ENCODE measurements at places on chromosomes 3 and 15. TPM values are rescaled to one million over a fixed set of nuclear protein-coding genes. Genes with fewer than 3 reads are reported as not detected.
A peak's percentile ranks its signal among the peaks of the same experiment; 100 is the strongest.

The SLC2A2 gene
- 0.13 TPM for total RNA-seq

The GP9 gene
- total RNA-seq = not detected

The BDH1 gene
- 4.8 TPM for total RNA-seq

The PHLDB2 gene
- 11.3 TPM for total RNA-seq

The C3orf20 gene
- total RNA-seq = not detected

The CCR3 gene
- not detected for total RNA-seq

The MST1R gene
- 27.5 TPM for total RNA-seq

The CNTN6 gene
- total RNA-seq = not detected

The ADAMTS17 gene
- 1.6 TPM for total RNA-seq

DNA sequence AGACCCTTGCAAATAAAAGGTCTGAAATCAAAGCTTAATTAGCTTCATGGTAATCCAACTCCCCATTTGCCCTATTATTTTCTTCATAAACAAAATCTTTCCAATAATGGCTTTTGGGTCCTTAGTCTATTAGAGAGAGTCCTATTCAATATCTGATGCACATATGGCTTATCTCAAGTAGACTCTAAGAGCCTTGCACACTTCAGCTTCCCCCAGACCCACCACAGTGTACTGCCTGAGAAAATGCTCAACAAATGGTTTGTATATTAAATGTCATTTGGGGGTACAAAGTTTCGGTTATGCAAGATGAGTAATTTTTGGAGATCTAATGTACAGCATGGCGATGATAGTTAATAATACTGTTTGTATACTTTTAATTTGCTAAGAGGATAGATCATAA, 28.9 kb downstream of the FSTL1 start:
- peaks cover 4% of the 10 kb centered on the region for H3K4me1 ChIP-seq
- H3K36me3 ChIP-seq = no peaks in the 10 kb centered on the region
- H3K4me3 ChIP-seq = no peak overlapping the region
- peaks cover 6% of the 10 kb centered on the region for H3K27me3 ChIP-seq
- no peak for DNase-seq

DNA sequence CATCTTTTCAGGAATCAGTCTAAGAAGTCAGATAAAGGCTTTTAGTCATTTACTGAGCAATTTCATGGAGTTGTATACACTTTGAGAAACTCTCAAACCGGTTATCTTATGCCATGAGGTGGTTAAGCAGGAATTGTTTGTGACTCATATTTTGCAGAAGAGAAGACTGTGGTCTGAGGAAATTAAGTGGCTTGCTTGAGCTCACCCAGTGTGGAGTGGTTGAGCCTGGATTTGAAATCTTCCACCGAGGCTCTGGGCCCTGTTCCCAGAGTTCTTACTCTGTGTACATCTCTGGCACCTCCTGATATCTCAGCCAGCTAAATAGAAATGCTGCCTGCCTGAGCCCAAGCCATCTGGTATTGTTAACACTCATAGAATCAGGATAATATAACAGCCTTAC, 37.8 kb upstream of the BCL6 start:
- no peaks in the 10 kb centered on the region for H3K4me1 ChIP-seq
- H3K36me3 ChIP-seq = no peaks in the 10 kb centered on the region
- peaks cover 5% of the 10 kb centered on the region for H3K27me3 ChIP-seq

- DNase-seq = no peak
- H3K27me3 ChIP-seq = no peaks in the 10 kb centered on the region
- no peak overlapping the region for H3K4me3 ChIP-seq
- no peaks in the 10 kb centered on the region for H3K4me1 ChIP-seq
- H3K36me3 ChIP-seq = no peaks in the 10 kb centered on the region
- no peak overlapping the region for H3K27ac ChIP-seq
These were observed 110.4 kb downstream of the TPRG1 start for GRCh38 chr3:189282189-189282588.

- no peak overlapping the region for H3K27ac ChIP-seq
- no peaks in the 10 kb centered on the region for H3K4me1 ChIP-seq
- DNase-seq = no peak
- no peaks in the 10 kb centered on the region for H3K27me3 ChIP-seq
- no peak overlapping the region for H3K4me3 ChIP-seq
These were observed 92.7 kb downstream of the MYLK start for GRCh38 chr3:123791417-123791816.

DNA sequence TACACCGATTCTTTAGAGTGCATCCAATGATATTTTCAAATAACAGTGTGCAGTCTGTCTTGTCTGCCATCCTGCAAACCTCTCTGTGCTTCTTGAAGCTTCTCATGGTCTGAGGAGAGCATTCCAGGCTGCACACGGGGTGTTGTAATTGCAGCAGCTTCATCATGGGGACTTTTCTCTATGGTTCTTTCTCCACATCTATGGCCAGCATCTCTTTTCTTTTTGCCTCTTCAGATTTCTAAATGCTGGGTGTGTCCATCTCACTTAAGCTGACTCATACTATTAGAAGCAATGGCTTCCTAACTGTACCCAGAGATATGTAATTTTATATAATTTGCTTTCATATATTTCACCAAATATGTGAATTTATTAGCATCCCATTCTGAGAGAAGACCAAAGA, 63.8 kb upstream of the EPHB3 start:
- DNase-seq = no peak
- H3K36me3 ChIP-seq = no peaks in the 10 kb centered on the region
- no peak overlapping the region for H3K27ac ChIP-seq
- no peak overlapping the region for H3K4me3 ChIP-seq

DNA sequence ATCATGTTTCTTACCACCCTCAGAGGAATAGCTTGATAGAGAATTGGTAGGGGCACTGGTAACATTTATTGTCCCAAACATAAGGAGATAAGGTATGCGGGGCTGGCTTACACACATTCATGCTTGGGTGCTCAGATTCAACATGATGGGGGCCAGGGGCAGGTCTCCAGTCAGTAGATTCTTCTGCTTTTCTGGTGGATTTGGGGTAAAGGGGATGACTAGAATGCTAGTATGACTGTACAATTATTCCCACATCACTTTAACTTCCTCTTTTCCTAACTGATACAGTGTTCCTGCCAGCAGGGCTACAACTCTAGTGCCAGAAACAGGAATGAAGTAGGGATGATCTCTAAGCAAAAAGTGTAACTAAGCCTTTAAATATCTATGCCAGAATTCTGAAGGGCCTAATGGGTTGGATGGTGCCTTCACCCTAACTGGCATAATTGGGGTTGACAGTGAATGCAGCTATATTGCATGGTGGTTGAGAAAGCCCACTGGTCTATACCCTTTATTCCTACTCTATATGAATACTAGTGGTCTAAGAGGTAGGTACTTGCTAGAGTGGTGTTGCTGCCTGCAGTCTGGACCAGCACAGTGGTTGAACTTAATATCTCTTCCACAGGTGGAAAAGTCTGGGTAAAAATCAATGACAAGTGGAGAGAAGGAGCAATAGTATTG, 117.4 kb downstream of the IL12A start:
- no peaks in the 10 kb centered on the region for H3K27me3 ChIP-seq
- no peaks in the 10 kb centered on the region for H3K36me3 ChIP-seq
- DNase-seq = no peak
- no peaks in the 10 kb centered on the region for H3K4me1 ChIP-seq

- no peaks in the 10 kb centered on the region for H3K36me3 ChIP-seq
- 0 out of 2 replicates have a peak overlapping the region, but pooled peaks have one; percentile 17 for H3K27ac ChIP-seq
- H3K27me3 ChIP-seq = no peaks in the 10 kb centered on the region
- no peak overlapping the region for H3K4me3 ChIP-seq
These were observed 26.5 kb downstream of the KLF13 start for GRCh38 chr15:31352911-31353811.

DNA sequence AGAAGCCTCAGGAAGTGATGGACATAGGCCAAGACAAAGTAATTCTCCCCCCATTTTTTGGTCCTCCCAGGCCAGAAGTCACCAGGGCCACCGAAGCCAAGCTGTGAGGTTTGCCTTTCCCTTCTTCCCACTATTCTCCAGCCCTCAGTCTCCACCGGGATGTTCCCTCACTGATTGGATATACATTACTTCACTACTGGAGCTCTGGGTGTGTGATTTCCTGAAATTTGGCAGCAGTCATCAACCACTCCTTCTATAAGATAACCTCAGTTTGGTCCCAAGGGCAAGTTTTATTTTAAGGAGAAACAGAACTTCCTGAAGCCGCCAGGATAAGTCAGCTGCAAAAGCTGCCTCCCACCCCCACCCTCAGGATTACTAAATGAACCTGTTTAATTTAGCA, 11.3 kb downstream of the SLCO2A1 start:
- H3K27ac ChIP-seq = no peak overlapping the region
- DNase-seq = no peak
- no peaks in the 10 kb centered on the region for H3K36me3 ChIP-seq
- no peak overlapping the region for H3K4me3 ChIP-seq

GRCh38 chr15:73796331-73796831, 43.2 kb upstream of the INSYN1 start:
- no peak overlapping the region for H3K4me3 ChIP-seq
- no peaks in the 10 kb centered on the region for H3K36me3 ChIP-seq
- no peak overlapping the region for H3K27ac ChIP-seq
- DNase-seq = no peak
- no peaks in the 10 kb centered on the region for H3K4me1 ChIP-seq

DNA sequence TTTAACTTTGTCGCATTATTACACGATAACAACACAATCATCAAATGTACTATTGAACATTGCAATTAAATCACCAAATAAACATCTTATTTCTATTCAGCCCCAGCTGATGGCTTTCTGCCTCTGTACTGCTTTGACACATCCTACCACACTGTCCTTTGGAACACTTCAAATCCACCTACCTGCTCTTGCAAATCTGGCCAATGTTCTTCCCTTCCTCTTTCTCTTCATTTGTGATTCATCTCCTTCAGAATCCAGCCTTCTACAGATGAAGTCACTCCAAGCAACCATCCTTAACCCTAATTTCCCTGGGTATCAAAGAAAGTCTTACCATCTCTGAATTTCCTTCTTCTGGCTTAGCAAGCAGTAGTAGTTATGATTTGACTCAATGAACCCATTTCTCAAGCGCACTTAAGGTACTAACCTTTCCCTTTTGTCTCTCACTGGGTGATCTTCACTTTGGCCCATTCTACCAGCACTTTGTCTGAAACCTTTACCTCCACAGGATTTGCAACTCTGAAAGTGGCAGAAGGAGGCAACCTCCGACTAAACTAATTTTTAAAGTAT, 502.9 kb downstream of the FOXP1 start:
- H3K36me3 ChIP-seq = no peaks in the 10 kb centered on the region
- no peaks in the 10 kb centered on the region for H3K27me3 ChIP-seq
- no peak overlapping the region for H3K27ac ChIP-seq
- DNase-seq = no peak

DNA sequence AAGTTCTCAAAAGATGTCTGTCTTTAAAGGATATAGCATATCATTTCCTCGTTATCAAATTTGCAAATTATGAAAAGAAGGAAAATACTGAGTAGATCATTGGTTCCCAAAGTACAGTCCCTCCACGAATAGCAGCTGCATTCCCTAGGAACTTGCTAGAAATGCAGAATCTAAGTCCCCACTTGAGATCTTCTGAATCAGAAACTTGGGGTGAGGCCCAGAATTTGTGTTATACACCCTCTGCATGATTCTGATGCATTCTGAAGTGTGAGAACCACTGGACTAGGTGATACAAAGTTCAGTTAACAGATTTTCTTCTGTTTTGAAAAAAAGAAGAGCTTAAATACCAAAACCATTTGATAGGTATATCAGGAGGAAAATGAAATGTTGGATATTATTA, 77.1 kb downstream of the SLC25A26 start:
- H3K4me1 ChIP-seq = no peaks in the 10 kb centered on the region
- no peaks in the 10 kb centered on the region for H3K27me3 ChIP-seq
- H3K27ac ChIP-seq = no peak overlapping the region
- no peaks in the 10 kb centered on the region for H3K36me3 ChIP-seq
- no peak overlapping the region for H3K4me3 ChIP-seq
- no peak for DNase-seq

DNA sequence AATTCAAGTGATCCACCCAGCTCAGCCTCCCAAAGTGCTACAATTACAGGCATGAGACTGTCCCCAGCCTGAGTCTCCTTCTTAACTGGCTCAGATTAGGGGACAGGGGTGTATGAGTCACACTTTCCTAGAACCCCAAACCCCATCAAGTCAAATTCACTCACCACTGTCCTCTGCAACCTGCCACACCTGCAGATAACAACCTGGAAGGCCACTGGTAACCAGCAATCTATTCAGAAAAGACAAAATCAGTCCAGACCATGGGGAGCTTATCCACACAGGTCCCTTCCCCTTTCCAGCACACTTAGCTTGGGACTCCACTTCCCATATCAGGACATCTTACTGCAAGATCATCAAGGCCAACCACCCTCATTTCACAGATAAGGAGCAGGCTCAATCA, 6.4 kb downstream of the WDR73 start:
- H3K27me3 ChIP-seq = no peaks in the 10 kb centered on the region
- H3K27ac ChIP-seq = no peak overlapping the region
- no peak for DNase-seq

- no peak overlapping the region for H3K4me3 ChIP-seq
- DNase-seq = no peak
- H3K27ac ChIP-seq = no peak overlapping the region
- no peaks in the 10 kb centered on the region for H3K36me3 ChIP-seq
- no peaks in the 10 kb centered on the region for H3K27me3 ChIP-seq
- H3K4me1 ChIP-seq = no peaks in the 10 kb centered on the region
These were observed 83.8 kb upstream of the BCHE start for GRCh38 chr3:165920984-165921383.

DNA sequence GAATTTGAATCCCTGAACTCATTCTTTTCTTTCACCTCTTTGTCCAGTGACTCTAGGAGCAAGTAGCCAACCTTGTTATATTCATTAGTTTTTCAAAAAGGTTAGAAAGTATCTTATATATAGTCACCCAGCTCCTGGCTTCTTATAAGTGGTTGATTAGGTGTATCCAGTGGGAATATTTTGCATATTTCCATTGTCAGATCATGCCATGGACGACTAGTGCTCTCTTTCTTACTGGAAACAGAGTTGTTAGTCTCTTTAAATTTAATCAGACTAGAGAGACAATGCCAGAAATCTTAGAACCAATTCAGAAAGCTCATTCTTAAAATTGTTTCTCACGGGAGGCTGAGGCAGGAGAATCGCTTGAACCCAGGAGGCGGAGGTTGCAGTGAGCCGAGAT, 73.4 kb downstream of the CHRD start:
- 0 out of 2 replicates have a peak, but pooled peaks cover 4% of the 10 kb centered on the region for H3K4me1 ChIP-seq
- DNase-seq = no peak
- no peak overlapping the region for H3K27ac ChIP-seq
- no peaks in the 10 kb centered on the region for H3K36me3 ChIP-seq

DNA sequence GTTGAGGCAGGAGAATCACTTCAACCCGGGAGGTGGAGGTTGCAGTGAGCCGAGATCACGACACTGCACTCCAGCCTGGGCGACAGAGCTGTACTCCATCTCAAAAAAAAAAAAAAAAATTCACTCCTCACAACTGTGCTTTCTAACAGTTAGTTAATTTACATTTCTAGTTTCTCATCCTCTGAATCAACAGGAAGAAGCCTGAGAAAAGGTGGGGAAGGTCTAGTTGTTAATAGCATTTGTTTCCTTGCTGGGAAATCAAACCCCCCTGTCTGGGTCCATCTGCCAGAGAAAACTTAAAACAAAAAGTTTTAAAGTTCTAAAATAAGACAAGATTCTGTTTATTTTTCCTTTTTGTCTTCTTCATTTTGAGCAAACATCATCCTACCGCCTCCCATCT, 62.3 kb downstream of the TMEM39A start:
- H3K4me3 ChIP-seq = no peak overlapping the region
- DNase-seq = no peak
- H3K36me3 ChIP-seq = no peaks in the 10 kb centered on the region
- no peaks in the 10 kb centered on the region for H3K27me3 ChIP-seq
- no peaks in the 10 kb centered on the region for H3K4me1 ChIP-seq

GRCh38 chr3:160473221-160473620, 23.6 kb upstream of the TRIM59 start:
- H3K4me1 ChIP-seq = no peaks in the 10 kb centered on the region
- H3K36me3 ChIP-seq = no peaks in the 10 kb centered on the region
- no peaks in the 10 kb centered on the region for H3K27me3 ChIP-seq

- H3K36me3 ChIP-seq = no peaks in the 10 kb centered on the region
- H3K27ac ChIP-seq = no peak overlapping the region
- H3K4me3 ChIP-seq = no peak overlapping the region
- no peak for DNase-seq
- H3K27me3 ChIP-seq = no peaks in the 10 kb centered on the region
These were observed 69.9 kb downstream of the SEC22A start for GRCh38 chr3:123271466-123272159.
